ENCODE measurements at places on chromosomes 3 and 15.
A peak's percentile ranks its signal among the peaks of the same experiment; 100 is the strongest.

DNA sequence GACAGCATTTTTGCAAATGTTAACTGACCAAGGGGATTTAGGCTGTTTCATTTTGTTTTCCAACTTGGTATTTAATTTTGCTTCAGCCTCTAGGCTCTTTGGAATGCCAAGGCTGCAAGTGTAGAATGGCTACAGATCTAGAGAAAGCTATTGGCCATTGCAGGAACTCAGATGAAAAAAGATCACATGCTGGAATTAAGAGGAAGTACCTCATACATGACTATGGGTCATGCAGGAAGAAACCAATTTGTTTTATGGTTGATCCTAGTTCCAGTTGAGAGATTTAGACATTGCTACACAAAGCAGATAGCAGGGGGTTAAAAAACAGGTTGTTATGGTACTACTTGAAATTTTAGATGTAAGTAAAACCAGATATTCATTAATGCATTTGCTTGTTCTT lies 12.7 kb upstream of the CLDN16 start:
- no peak overlapping the region for H3K27ac ChIP-seq
- no peaks in the 10 kb centered on the region for H3K4me1 ChIP-seq
- DNase-seq, result no peak
- H3K4me3 ChIP-seq, result no peak overlapping the region

GRCh38 chr3:43080726-43081568 lies 24.9 kb downstream of the POMGNT2 start:
- H3K4me1 ChIP-seq, result no peaks in the 10 kb centered on the region
- DNase-seq, result no peak
- H3K27ac ChIP-seq, result no peak overlapping the region
- H3K36me3 ChIP-seq, result no peaks in the 10 kb centered on the region
- H3K4me3 ChIP-seq, result no peak overlapping the region

GRCh38 chr3:108021533-108021932 lies 69.3 kb downstream of the CD47 start:
- H3K27ac ChIP-seq, result no peak overlapping the region
- H3K27me3 ChIP-seq, result peaks cover 2% of the 10 kb centered on the region
- H3K4me1 ChIP-seq, result no peaks in the 10 kb centered on the region

DNA sequence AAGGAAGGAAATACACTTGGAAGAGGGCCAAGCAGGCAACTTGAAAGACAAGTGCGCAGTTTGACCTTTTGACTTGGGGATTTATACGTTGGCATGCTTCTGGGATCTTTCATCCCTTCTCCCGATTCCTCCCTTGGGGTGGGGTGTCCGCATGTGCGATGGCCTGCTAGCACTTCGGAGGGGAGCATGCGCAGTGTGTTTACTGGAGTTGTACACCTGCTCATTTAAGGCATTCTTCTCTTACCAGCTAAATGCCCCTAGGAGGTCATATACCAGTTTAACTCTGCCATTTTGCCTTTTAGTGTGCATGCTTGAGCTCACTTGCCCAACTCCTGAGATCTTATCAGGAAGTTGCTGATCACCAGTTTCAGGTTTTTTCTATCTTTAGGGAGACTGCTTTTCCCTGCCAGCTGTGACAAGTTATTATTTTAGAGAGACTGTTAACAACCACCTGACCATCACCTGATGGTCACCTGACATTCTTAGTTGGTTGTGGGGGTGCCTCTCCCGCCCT lies 63.5 kb downstream of the BFSP2 start:
- no peak for DNase-seq
- no peaks in the 10 kb centered on the region for H3K36me3 ChIP-seq
- H3K27me3 ChIP-seq, result no peaks in the 10 kb centered on the region
- peaks cover 69% of the 10 kb centered on the region for H3K4me1 ChIP-seq

GRCh38 chr15:96047255-96047931 lies 283.1 kb upstream of the NR2F2 start:
- peak overlapping the region; percentile 46 for H3K27ac ChIP-seq
- peak overlapping the region; percentile 17 for H3K4me3 ChIP-seq
- H3K27me3 ChIP-seq, result no peaks in the 10 kb centered on the region
- H3K36me3 ChIP-seq, result no peaks in the 10 kb centered on the region

- H3K4me3 ChIP-seq, result no peak overlapping the region
- no peaks in the 10 kb centered on the region for H3K4me1 ChIP-seq
- no peak overlapping the region for H3K27ac ChIP-seq
- no peaks in the 10 kb centered on the region for H3K27me3 ChIP-seq
Observed at GRCh38 chr3:26029321-26029720, 239.4 kb downstream of the OXSM start.

GRCh38 chr15:35669432-35670045 lies 123.6 kb upstream of the DPH6 start:
- no peak overlapping the region for H3K27ac ChIP-seq
- no peaks in the 10 kb centered on the region for H3K36me3 ChIP-seq
- no peaks in the 10 kb centered on the region for H3K4me1 ChIP-seq
- H3K27me3 ChIP-seq, result no peaks in the 10 kb centered on the region
- DNase-seq, result no peak

- no peak overlapping the region for H3K4me3 ChIP-seq
- H3K27ac ChIP-seq, result peak overlapping the region; percentile 62
- no peaks in the 10 kb centered on the region for H3K27me3 ChIP-seq
- DNase-seq, result no peak
- H3K36me3 ChIP-seq, result no peaks in the 10 kb centered on the region
Observed at GRCh38 chr15:70833861-70834765, 19.8 kb downstream of the LARP6 start.

DNA sequence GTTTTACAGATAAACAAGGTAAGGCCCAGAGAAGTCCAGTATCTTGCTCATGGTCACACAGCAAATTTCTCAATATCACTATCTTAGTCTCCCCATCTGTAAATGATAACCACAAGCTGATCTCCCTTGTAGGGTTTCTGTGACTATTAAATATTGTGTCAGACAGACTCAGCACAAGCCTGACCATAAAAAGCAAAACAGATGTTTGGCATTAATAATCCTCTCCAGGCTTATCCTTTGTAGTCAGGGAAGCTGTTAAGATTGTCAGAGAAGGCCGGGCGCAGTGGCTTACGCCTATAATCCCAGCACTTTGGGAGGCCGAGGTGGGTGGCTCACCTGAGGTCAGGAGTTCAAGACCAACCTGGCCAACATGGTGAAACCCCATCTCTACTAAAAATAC lies 173.2 kb upstream of the PRICKLE2 start:
- no peaks in the 10 kb centered on the region for H3K27me3 ChIP-seq
- no peak overlapping the region for H3K27ac ChIP-seq
- no peaks in the 10 kb centered on the region for H3K36me3 ChIP-seq
- H3K4me1 ChIP-seq, result no peaks in the 10 kb centered on the region

- H3K27ac ChIP-seq, result no peak overlapping the region
- no peaks in the 10 kb centered on the region for H3K4me1 ChIP-seq
- no peaks in the 10 kb centered on the region for H3K36me3 ChIP-seq
- no peak for DNase-seq
Observed at GRCh38 chr3:144650380-144650779, 678.8 kb downstream of the DIPK2A start.

- no peaks in the 10 kb centered on the region for H3K4me1 ChIP-seq
- H3K27ac ChIP-seq, result no peak overlapping the region
- no peaks in the 10 kb centered on the region for H3K36me3 ChIP-seq
- no peak for DNase-seq
- H3K4me3 ChIP-seq, result no peak overlapping the region
Observed at GRCh38 chr3:15500107-15500724, 21.3 kb downstream of the COLQ start.

DNA sequence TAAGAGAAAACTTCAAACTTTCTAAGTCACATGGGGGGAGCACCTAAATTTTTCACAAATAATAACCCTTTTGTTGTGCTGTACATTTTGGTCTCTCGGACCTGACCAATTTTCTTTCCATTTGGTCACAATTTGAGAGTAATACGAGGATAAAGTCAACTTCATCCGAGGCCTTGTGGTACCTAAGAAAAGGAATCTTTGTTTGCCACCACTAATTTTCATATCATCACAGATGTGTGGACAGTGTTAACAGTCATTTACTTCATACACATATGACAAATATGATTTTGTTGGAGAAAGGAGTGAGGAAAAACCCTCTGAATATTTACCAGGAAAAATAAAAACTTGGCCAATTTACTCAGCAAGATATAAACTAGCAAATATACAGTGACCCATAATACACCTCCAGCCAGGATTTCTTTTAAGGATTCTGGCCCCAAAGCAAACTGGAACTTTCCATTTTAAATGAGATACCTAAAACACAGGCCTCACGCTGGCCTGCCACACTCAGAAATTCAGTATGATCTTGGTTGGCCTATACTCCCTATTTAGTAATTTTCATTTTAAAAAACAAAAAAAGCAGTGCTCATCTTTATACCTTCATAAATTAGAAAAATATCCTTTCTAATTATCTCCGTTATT lies 40.7 kb downstream of the VGLL4 start:
- no peak for DNase-seq
- H3K4me1 ChIP-seq, result peaks cover 73% of the 10 kb centered on the region
- H3K27ac ChIP-seq, result peak overlapping the region; percentile 97
- no peaks in the 10 kb centered on the region for H3K27me3 ChIP-seq

DNA sequence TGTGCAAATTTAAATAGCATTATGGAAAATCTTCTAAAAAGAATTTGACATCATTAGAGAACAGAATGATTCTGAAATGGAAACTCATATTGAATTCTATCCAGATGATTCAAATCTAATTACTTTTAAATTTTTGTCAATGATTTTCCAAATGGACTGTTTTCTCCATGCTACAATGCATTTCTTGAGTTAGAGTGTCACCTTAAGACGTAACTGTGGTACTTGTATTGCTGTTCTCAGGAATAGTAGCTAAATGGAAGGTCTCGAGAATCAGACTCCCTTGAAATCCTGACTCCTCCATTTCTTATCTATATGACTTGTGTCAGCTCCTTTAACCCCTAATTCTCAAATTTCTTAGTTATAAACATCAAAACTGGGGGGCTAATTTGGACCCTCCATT lies 102.3 kb downstream of the P2RY1 start:
- no peaks in the 10 kb centered on the region for H3K27me3 ChIP-seq
- H3K27ac ChIP-seq, result no peak overlapping the region

DNA sequence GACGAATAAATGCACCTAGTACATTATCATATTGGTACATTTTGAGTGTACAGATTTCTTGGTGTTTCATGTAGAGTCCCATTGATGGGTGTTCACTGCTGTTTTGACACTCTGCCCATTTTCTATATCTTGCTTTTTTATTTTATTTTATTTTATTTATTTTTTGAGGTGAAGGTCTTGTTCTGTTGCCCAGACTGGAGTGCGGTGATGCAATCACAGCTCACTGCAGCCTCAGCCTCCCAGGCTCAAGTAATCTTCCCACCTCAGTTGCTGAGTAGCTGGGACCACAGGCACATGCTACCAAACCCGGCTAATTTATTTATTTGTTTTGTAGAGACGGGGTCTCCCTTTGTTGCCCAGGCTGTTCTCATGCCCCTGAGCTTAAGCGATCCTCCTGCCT lies 44.2 kb downstream of the DNAJC13 start:
- no peak overlapping the region for H3K27ac ChIP-seq
- DNase-seq, result no peak
- H3K27me3 ChIP-seq, result no peaks in the 10 kb centered on the region
- H3K4me3 ChIP-seq, result no peak overlapping the region
- H3K36me3 ChIP-seq, result peaks cover 41% of the 10 kb centered on the region
- no peaks in the 10 kb centered on the region for H3K4me1 ChIP-seq

DNA sequence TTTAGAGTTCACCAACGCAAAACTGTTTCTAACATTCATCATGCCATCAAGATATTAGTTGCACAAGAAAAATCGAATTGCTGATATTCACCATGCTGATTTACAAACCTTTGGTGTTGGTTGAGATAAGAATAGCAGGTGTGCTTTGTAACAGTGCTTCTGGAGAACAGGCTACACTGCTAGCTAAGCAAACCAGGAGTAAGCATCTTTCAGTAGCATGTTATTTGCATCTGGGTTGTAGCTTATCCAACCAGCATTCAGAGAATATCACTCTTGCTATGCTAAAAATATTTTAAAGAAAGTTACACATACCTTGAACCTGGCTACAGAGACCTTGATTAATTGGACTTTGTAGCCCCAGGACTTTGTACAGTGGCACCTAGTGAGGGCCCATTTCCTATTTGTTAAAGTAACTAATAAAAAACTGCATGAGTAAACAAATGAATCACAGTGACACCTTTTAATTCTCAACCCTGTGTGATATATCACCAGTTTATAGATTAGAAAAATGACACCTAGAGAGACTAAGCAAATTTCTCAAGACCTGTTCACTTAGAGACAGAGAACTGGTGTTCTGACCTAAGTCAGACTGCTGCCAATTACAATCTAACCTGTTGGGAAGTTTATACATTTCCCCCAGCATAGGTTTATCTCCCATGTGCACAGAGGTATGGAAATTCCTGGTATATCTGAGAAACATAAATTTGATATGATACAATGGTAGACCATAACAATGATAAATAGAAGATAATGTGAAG lies 435.5 kb upstream of the TGFBR2 start:
- no peak overlapping the region for H3K27ac ChIP-seq
- H3K4me1 ChIP-seq, result no peaks in the 10 kb centered on the region
- H3K4me3 ChIP-seq, result no peak overlapping the region
- H3K27me3 ChIP-seq, result no peaks in the 10 kb centered on the region

- H3K27ac ChIP-seq, result peak overlapping the region; percentile 93
- H3K36me3 ChIP-seq, result no peaks in the 10 kb centered on the region
- H3K27me3 ChIP-seq, result no peaks in the 10 kb centered on the region
- peaks cover 63% of the 10 kb centered on the region for H3K4me1 ChIP-seq
- H3K4me3 ChIP-seq, result peak overlapping the region; percentile 64
- DNase-seq, result no peak
Observed at GRCh38 chr15:90002428-90002844, 1.3 kb downstream of the ZNF710 start.

GRCh38 chr15:51227940-51228732 lies 110.3 kb downstream of the CYP19A1 start:
- DNase-seq, result no peak
- no peaks in the 10 kb centered on the region for H3K27me3 ChIP-seq
- H3K4me1 ChIP-seq, result no peaks in the 10 kb centered on the region
- H3K27ac ChIP-seq, result no peak overlapping the region
- no peaks in the 10 kb centered on the region for H3K36me3 ChIP-seq
- H3K4me3 ChIP-seq, result no peak overlapping the region

DNA sequence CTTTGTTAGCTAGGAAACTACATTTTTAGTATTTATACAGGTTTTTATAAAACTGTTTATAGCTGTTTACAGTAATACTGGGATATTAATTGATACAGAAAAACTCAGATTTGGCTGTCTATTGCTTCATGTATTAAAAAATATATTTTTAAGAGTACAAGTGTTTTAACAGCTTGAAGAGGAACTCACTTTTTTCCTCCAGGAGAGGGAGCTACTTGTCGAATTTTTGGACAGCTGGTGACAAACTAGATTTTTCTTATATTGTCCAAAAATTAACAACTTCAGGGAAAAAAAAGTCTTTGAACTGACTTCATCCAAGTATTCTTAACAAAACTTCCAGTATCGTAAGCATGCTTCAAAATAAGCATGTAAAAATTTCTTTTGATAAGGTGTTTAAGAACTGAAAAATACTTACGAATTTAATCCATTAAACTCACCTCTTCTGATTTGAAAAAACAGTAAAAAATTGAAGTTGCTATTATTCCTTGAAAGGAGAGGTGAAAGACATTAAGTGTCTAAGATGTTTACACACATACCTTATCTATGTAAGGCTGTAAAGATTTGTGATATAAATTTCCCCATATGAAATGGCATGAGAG lies 4.0 kb downstream of the DIPK2A start:
- H3K4me1 ChIP-seq, result peaks cover 13% of the 10 kb centered on the region
- DNase-seq, result no peak
- no peaks in the 10 kb centered on the region for H3K27me3 ChIP-seq
